ENCODE measurements at places on chromosomes 4 and X.

DNA sequence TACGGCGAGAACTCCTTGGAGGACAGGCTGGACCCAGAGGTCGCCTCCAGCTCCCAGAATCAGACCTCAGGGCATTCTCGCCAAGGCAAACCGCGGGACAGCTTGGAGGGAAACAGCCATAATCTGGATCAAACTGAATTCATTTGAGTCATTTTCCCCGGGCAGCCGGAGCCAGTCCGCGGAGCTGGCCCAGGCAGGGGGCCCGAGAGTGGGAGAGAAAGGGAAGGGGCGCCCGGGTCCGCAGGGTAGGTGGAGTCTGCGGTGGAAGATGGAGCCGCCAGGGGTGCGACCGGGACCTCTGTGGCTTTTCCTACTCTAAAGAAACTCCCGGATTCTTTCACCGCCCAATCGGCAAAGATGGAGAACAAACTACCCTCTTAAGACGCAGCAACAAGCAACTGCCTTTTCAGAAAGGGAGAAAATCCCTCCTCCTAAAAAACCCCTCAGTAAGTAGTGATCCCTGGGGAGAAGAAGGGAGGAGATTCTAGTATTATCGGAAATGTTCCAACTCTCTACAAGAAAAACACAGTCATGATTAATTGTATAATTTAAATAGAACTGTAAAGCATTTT lies 5.2 kb downstream of the NKX3-2 start:
- peak; percentile 66 for DNase-seq

GRCh38 chr4:137203601-137204000 lies 328.7 kb downstream of the PCDH18 start:
- no peak for DNase-seq

- no peak for DNase-seq
Measured at GRCh38 chr4:60657807-60658206, 542.3 kb upstream of the ADGRL3 start.

DNA sequence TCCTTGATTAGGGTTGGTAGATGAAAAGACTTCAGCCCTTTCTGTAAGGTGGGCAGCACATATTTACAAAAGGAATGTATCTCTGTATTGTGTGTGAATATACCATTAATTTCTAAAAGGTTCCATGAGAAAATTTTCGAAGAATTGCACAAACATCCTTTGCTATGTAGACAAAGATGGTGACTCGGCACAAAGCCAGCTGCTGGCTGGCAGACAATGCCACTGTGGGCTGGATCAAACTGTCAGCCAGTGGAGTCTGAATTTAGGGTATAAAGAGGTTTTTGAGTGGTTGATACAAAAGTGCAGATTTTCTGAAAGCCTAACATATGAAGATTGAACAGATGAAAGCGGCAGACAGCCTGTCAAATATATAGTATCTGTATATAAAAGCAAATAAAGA lies 5.6 kb upstream of the TXK start:
- DNase-seq: no peak

DNA sequence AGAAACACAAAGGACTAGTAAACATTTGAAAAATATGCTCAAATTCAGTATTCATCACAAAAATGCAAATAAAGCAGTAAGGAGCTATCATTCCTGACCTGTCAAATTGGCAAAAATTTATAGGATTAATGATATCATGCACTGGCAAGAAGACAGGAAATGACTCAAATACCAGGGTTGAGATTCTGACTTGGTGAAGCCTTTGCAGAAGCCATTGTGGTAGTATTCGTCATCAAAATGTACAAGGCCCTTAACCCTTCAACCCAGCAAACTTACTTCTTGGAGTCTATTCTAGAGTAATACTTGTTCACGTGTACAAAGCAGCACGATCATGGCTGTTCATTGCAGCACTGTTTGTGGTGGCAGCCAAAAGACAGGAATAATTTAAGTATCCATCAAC lies 132.4 kb downstream of the ENOX2 start:
- no peak for DNase-seq

GRCh38 chr4:15714646-15715435 lies 12.0 kb downstream of the BST1 start:
- no peak for DNase-seq

GRCh38 chrX:77446029-77446585 lies 1.1 kb upstream of the FGF16 start:
- peak; percentile 19 for DNase-seq

GRCh38 chr4:151948351-151949016 lies 187.7 kb upstream of the GATB start:
- DNase-seq: no peak

DNA sequence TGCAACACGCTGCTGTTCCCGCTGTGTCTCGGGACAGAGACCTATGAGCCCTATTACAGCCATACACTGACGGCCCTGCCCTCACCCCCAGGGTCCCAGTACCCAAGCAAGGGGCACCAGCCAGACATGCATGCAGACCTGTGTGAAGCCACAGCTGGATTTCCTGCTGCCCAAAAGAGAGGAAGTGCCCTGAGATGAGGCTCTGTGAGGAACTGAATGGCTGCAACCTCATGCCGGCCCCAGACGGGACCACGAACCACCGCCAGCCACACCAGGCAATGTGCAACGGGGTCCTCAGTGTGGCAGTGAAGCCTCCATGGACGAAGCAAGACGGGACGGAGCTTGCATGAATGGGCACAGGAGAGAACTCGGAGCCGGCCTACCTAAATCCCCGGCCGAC lies 21.1 kb downstream of the CTBP1 start:
- DNase-seq: no peak

- no peak for DNase-seq
Measured at GRCh38 chr4:12724510-12724909, 759.6 kb downstream of the RAB28 start.

GRCh38 chr4:336099-336892 lies 1.3 kb upstream of the ZNF141 start:
- peak; percentile 70 for DNase-seq

GRCh38 chr4:175306436-175306835 lies 388.3 kb downstream of the ADAM29 start:
- DNase-seq: no peak

GRCh38 chrX:140157611-140158010 lies 192.3 kb upstream of the CXorf66 start:
- DNase-seq: no peak

GRCh38 chr4:148344941-148345340 lies 97.3 kb downstream of the NR3C2 start:
- DNase-seq: no peak

GRCh38 chr4:48275686-48276085 lies 6.0 kb upstream of the TEC start:
- no peak for DNase-seq

DNA sequence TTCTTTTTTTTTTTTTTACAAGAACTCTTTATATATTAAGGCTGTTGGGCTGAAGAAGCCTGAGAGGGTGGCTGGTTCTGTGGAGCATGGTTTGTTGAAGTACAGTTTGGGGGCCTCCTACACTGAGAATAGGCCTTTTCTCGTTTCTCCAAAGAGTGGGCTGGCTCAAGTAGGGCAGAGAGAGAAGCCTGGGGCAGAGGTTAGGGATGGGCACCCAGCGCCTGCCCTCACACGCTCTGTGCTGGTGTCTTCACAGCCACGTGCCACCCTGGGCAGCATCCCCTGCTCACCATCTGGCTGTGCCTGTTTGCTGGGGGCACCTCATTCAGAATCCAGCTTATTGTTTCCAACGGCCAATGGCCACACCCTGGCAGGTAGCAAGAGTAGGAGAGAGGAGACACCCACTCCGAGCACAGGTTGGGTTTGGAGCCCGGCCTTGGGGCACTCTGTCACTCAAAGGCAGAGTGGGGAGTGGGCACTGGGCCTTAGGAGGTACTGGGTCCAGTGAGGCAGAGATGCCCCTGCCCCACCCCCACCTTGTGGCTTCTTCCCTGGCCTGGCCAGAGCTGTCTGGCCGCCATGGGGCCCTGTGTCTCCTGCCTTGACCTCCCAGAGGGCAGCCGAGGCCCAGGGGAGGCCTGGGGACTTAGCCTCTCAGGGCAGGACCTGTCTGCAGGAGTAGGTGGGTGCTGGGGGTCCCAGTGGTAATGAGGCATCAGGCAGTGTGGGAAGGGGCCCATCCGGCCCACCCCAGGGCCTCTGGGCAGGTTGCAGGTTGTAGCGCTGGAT lies 2.9 kb downstream of the MSANTD1 start:
- peak; percentile 1 for DNase-seq

DNA sequence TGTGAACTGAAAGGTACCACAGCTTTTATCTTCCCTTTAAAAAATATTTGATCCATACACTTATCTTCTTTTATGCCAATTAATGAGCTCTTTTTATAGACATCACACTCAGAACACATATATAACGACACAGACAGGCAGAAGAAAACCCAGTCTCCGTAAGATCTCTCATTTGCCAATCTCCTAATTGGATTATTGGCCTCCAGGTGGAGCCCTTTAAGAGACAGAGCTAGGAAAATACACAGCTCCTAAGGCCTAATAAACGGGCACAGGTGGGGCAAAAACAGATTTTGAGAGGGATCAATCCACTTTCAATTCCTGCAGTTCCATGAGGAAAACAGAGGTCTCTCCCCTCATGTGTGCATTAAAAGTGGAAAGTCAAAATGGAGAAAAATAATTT lies 1495.4 kb downstream of the RPA4 start:
- no peak for DNase-seq

DNA sequence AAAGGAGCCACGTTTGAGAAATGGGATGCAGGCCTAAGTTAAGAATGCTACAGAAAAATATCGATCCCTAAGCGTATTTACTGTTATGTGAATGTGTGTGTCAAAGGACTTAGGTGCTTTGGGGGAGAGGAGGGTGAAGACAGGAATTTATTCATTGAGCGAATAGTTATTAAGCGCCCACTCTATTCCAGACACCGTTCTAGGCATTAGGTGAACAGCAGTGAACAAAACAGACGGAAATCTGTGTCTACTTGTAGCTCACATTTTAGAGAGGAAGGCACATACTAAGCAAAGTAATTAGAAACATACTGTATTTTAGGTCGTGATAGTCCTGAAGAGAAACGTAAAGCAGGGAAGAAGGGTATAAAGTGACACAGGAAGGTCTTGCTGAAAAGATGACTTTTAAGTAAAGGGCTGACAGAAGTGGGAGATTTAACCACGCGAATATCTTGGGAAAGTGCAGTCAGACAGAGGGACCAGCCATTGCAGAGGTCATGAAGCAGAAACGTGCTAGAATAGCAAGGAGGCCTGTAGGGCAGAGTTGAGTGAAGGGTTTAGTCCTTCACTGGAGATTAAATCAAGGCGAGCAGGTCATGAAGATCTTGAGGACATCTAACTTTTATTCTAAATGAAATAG lies 541 bp downstream of the AIMP1 start:
- no peak for DNase-seq

DNA sequence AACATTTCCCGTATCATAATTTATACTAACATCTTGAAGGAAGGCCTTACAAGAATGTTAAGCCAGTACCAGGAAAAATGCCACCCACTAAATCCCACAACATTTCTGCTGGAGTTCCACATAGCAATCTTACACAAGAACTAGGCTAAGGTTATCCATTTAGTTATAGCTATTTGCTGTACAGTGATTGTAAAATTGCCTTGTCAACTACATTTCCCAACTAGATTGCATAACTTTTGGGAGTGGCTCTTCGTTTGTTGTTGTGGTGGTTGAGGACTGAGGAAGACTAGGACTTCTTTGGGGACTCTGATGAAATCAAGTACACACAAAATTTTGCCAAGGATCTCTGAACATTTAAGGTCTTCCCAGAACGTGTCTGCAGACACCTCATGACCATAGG lies 8.0 kb downstream of the IBSP start:
- DNase-seq: no peak

DNA sequence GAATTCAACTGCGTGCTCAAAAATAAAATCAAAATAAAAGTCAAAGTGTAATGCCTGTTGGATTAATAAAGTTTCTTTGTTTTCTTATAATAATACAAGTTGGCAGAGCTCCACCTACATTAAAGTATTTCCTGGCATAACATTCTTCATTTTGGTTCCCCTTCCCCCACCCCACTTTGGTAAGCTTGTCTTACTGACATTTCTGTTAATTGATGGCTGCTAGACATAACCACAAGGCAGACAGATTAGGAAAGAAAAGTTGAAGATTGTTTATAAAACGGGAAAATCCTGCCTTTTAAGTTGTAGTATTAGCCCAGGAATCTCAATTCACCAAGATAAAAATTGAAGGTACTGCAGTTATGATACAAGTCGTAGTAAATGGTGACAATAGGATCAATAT lies 246.5 kb upstream of the RPS6KA3 start:
- DNase-seq: no peak

DNA sequence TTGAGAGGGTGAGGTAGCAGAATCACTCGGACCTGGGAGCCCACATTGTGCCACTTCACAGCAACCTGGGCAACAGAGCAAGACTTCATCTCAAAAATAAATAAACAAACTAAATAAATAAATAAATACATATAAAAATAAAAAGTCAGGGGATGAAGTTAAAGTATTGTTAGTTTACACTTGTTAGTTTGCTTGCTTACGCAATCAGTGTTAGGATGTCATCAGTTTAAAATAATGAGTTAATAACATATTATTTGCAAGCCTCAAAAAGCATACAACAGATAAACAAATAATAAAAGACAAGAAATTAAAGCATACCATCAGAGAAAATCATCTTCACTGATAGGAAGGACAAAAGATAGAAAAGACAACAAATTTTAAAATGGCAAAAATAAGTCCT lies 891.1 kb upstream of the PCDH7 start:
- DNase-seq: no peak

- no peak for DNase-seq
Measured at GRCh38 chrX:148698221-148698620, 197.8 kb downstream of the AFF2 start.

GRCh38 chr4:1315306-1315705 lies 25.6 kb downstream of the MAEA start:
- DNase-seq: no peak

GRCh38 chr4:164379694-164380093 lies 374.2 kb upstream of the SMIM31 start:
- no peak for DNase-seq

- no peak for DNase-seq
Measured at GRCh38 chrX:45784590-45784989, 583.9 kb upstream of the DIPK2B start.

DNA sequence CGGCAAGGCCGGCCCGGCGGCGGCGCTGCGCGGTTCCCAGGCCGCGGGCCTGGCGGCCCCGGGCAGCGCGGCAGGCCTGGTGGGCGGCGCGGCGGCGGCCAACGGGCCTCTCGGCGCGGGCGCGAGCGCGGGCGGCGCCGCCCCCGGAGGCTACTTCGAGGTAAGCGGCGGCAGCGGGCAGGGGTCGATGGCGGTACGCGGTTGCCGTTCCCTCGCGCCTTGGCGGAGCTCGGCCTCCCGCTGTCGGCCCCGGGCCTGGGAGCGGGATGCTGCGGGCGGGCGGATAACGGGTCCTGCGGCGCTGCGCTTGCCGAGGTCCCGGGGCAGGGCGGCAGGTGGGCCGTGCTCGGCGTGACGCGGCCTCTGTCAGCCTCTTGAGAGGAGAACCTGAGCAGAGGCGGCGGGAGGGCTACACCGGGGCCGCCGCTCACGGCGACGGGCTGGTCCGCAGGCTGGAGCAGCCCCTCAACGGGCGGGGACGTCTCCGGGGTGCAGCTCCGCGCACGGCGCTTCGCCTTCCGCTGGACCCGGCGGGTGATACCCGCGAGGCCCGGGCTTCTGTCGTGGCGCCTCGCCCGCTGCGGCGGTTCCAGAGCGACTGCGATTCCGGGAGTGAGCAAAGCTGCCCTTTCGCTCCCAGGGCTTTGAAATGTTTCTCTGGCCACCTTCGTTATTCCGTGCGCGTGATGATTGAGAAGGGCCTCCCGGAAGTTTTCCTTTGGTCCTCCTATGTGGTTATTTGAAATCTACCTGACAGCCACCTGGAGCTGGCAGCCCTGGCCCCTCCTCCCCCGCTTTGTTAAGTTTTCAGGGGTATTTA lies 774 bp downstream of the FAM193A start:
- DNase-seq: peak; percentile 90

All from right kidney (tissue), 9 donors.